ENCODE measurements at places on chromosomes 6 and 20.

GRCh38 chr6:117465691-117466090 lies 16.8 kb upstream of the DCBLD1 start:
- no peak for DNase-seq

GRCh38 chr6:127186889-127187288 lies 68.4 kb downstream of the RSPO3 start:
- DNase-seq, result no peak

DNA sequence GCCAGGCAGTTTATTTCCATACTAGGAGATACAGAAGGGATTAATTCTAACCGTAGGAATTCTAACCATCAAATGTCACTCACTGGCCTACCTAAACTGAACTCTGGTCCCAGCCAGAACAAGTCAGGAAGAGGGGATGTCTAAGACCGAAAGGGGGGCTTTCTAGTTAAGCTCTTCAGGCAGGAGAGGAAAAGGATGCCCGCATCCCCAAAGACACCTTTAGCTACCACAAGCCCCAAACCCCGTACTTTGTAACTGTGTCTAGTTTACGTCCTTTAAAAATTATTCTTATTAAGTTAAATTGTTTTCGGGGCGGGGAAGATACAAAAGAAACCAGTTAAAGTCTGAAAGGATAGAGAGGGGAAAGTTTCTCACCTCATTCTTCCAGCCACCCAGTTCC lies 1.2 kb upstream of the ZNF76 start:
- DNase-seq, result no peak

DNA sequence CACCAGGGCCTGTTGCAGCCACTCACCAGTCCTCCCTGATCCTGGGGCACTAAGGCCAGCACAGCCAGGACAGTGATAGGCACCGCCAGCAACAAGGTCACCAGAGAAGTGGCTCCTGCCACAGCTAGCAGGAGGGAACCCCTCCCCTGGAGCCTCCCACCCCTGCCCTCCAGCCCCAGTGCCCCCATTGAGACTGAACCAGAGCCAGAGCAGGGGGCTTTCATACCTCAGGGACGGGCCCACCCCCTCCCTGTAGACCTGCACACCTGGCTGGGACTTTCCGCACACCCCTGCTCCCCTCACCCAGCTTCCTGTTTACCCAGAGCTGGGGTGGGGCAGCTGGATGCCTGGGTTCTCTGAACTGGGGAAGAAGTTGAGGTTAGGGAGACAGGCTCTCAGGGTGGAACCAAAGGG lies at the start of gene LTB:
TSS of gene LTB (minus strand) at position 195 of the 414 bp plus-strand sequence. CDS start at position 188, 7 bp downstream.
- no peak for DNase-seq

DNA sequence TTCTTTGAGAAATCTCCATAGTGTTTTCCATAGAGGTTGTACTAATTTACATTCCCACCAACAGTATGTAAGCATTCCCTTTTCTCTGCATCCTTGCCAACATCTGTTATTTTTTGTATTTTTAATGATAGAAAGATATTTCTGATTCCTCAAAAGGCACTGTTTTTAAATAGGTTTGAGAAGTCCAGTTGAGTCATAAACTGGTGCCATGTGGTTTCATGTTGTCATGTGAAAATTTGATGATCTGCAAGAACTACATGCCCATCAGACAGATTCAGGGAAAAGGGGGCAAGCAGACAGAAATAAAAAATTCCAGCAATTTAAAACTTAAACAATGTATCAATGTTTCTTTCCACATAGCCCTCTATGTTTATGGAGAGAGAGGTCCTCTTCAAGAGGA lies 227.5 kb downstream of the KCNQ5 start:
- DNase-seq, result no peak

- no peak for DNase-seq
Observed at GRCh38 chr6:97094376-97094775, 169.8 kb downstream of the KLHL32 start.

DNA sequence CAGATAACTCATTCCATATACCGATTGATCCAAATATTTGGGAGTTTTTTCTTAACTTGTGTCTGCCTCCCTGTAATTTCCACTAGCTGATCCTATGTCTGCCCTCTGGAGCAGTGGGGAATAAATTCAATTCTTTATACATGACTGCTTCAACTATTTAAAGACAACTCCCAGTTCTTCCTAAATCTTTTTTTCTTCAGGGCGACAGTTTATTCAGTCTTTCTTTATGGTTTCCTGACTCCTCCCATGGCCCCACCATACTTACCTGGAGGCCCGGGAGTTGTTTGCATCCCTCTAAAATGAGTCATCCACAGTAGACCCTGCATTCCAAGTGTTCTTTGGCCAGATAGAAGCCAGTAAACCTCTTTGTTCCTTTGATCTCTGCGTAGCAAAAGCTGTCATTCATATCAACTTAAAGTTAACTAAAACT lies 73.6 kb downstream of the LCA5 start:
- DNase-seq, result no peak

DNA sequence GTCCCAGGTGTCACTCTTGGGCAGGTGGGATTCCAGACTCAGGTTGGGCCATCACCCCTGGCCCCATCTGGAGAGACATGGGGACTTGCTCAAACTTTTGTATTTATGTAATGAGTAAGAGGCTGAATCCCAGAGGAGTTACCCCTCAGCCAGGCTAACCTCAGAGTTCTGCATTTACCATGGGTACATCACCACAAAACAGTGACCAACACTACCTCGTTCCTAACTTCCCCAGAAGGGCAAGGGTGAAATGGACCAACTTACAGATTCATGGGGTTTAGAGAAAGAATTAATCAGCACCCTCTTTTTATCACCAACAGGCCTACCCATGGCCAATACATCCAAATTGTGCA lies 259.9 kb upstream of the MARCKS start:
- no peak for DNase-seq

DNA sequence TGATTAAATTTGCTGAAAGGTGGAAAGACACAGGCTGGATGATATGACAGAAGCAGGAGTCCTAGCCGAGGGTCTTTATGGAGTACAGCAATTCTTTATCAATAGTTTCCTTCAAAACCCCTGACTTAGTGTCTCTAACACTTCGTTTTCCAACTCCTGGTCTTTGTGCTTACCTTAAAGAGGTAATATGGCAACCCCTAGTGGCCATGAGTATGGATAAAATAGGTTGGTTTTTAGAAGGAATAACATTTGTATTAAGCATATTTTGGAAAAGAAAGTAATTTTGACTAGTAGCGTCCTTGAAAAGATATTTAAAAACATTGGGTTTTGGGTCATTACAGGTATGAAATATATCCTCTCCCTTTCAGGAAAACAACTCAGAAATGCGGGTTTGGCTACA lies 51.9 kb downstream of the VGLL2 start:
- DNase-seq, result no peak

All from hypothalamus (tissue), 51 donors.